Articular chondrocyte of knee joint (primary cell): ENCODE measurements at places on chromosomes 3 and 15. TPM values are rescaled to one million over a fixed set of nuclear protein-coding genes. Genes with fewer than 3 reads are reported as not detected.

The DPPA2 gene
- total RNA-seq: not detected in 2 replicates

The CD200 gene
- total RNA-seq: not detected in 2 replicates

The ZIC1 gene
- 0.32 and 1.0 TPM in 2 replicates for total RNA-seq

The TLE3 gene
- 28.6 and 31.5 TPM in 2 replicates for total RNA-seq

The KBTBD8 gene
- 7.3 and 11.3 TPM in 2 replicates for total RNA-seq

The GRIP2 gene
- 0.65 and 1.6 TPM in 2 replicates for total RNA-seq

The P3H2 gene
- total RNA-seq: 189 and 220 TPM in 2 replicates

The DUOX1 gene
- under 0.01 and 0.13 TPM in 2 replicates for total RNA-seq

The CHRNB4 gene
- not detected in 2 replicates for total RNA-seq

The KIF23 gene
- 26.5 and 37.4 TPM in 2 replicates for total RNA-seq

The RAB5A gene
- 73.4 and 74.4 TPM in 2 replicates for total RNA-seq

The IL5RA gene
- not detected in 2 replicates for total RNA-seq

The PP2D1 gene
- total RNA-seq: not detected in 2 replicates

The CXCR6 gene
- total RNA-seq: not detected in 2 replicates

The C2CD4B gene
- total RNA-seq: 0.39 TPM in 1 of 2 replicates, not detected in the other

The PRSS50 gene
- total RNA-seq: under 0.01 TPM in 1 of 2 replicates, not detected in the other

The SCAANT1 gene
- total RNA-seq: not detected in 2 replicates

The STX19 gene
- total RNA-seq: 0.13 TPM in 1 of 2 replicates, not detected in the other

The CFAP92 gene
- total RNA-seq: under 0.01 and 0.11 TPM in 2 replicates

The RBP2 gene
- total RNA-seq: not detected in 2 replicates

The PROK2 gene
- not detected in 2 replicates for total RNA-seq

The TGM4 gene
- not detected in 2 replicates for total RNA-seq

The PRRT3 gene
- total RNA-seq: 4.6 and 5.5 TPM in 2 replicates

The VPS13C gene
- 119 and 126 TPM in 2 replicates for total RNA-seq

The TRAIP gene
- 2.1 and 3.1 TPM in 2 replicates for total RNA-seq

The NECTIN3 gene
- 51.1 and 56.6 TPM in 2 replicates for total RNA-seq

The ADIPOQ gene
- under 0.01 TPM in 1 of 2 replicates, not detected in the other for total RNA-seq

The NTRK3 gene
- total RNA-seq: 0.11 and 0.13 TPM in 2 replicates

The UNC13C gene
- total RNA-seq: not detected in 2 replicates

The CD96 gene
- under 0.01 TPM in 1 of 2 replicates, not detected in the other for total RNA-seq

The SH2D7 gene
- not detected in 2 replicates for total RNA-seq
